Posterior cingulate gyrus (tissue), 11 donors: ENCODE measurements at places on chromosomes 11 and 22.

DNA sequence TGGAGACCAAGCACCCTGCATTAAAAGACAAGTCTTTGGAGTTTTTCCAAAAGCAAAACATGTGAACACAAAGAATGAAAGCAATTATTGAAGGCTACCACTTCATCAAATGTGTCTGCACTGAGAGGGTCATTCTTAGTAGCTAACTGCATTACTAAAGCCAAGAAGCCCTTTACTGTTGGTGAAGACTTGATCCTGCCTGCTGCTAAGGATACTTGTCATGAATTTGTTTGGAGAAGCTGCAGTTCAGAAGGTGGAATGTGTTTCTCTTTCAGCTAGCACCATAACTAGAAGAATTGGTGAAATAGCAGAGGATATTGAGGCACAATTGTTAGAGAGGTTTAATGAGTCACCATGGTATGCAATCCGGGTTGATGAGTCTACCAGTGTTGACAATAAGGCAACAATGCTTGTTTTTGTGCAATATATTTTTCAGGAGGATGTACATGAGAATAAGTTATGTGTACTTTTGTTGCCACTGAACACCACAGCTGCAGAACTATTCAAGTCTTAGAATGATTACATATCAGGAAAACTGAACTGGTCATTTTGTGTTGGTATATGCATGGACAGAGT lies 457.3 kb upstream of the ISX start:
- no peak for DNase-seq

DNA sequence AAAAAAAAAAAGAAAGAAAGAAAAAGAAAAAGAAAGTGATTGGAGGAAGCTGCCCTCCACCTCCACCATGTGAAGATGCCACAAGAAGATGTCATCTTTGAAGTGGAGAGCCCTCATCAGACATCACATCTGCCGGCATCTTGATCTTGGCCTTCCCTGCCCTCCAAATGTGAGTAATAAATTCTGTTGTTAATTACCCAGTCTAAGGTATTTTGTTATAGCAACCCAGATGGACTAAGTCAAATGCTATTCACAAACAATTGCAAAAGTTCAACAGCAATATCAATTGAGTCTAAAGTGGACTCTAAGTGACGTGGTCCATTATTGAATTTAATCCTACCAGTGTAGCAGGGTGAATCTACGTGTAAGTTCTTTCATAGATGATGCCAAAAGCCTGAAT lies 55.9 kb upstream of the NUP160 start:
- no peak for DNase-seq

GRCh38 chr11:121149116-121149515 lies 48.1 kb downstream of the TECTA start:
- no peak for DNase-seq

GRCh38 chr11:66450560-66450959 lies 11.9 kb upstream of the MRPL11 start:
- no peak for DNase-seq

- peak; percentile 70 for DNase-seq
These were observed 30.5 kb downstream of the ARAP1 start for GRCh38 chr11:72721689-72722049.

GRCh38 chr11:112297248-112297866 lies 36.7 kb upstream of the PLET1 start:
- no peak for DNase-seq

DNA sequence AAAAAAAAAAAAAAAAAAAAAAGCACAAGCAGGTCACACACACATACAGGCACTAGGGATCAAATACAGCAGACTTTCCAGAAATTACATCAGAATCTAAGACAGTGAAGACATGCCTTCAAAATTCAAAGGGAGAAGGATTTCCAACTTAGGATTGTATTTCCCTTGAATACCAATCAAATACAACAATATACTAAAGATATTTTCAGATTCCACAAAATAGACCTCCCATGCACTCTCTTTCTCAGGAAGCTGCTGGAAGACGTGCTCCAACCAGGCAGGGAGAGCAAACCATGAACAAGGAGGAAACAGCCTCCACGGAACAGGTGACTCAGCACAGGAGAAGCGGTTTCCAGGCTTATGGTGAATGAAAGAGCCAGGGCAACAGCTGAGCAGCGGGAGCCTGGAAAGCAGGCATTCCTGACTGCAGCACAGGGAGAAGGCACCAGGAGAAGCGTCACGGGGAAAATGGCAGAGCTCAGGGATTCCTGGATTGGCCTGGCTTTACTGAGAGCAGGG lies 32.0 kb downstream of the TMEM184B start:
- DNase-seq, result peak; percentile 60

GRCh38 chr11:42591841-42592240 lies 720.0 kb upstream of the API5 start:
- no peak for DNase-seq

DNA sequence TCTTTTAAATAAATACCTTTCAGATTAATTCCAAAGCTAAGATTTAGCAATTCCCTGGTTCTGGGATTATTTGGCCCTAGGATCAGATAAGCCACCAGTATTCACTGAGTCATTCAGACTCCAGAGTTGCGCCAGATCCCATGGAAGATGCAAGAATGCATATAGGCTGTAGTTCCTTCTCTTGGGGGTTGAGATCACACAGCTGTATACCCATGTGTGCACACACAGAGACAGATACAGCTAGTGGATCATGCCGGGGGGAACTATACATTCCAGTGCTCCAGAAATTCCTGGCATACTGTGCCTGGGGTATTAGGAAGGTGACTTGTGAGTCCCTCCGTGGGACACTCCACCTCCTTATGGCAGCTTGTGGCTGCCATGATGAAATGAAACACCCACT lies 75.4 kb downstream of the ZBTB16 start:
- no peak for DNase-seq

- no peak for DNase-seq
These were observed 136.2 kb downstream of the OSBP2 start for GRCh38 chr22:30830907-30831306.

- no peak for DNase-seq
These were observed 162.5 kb downstream of the SWAP70 start for GRCh38 chr11:9826390-9826789.

- peak; percentile 6 for DNase-seq
These were observed 679 bp downstream of the TUG1 start for GRCh38 chr22:30969532-30970355.

GRCh38 chr22:42661985-42662831 lies 13.0 kb upstream of the CYB5R3 start:
- peak; percentile 58 for DNase-seq

GRCh38 chr11:114709960-114710359 lies 31.6 kb downstream of the NXPE2 start:
- DNase-seq, result no peak

GRCh38 chr11:6362185-6362872 lies 27.9 kb upstream of the SMPD1 start:
- DNase-seq, result no peak

DNA sequence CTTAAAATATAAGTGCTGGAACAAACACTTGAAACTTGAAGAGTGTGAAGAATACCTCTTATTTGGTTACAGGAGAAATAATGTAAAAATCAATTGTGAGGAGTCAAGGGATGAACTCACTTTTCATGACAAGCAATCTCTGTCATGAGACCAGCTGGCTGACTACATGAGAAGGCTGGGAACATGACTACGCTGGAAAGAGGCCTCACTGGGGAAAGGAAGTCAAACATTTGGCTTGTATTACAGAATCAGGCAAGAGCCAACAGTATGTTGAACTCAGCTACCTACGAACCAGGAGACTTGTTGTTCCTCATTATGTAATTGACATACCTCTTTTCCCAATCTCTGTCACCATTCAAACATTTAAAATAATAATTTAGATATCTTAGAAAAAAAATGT lies 14.4 kb downstream of the DCDC1 start:
- no peak for DNase-seq

- DNase-seq, result no peak
These were observed 29.7 kb upstream of the VWA5A start for GRCh38 chr11:124085583-124085982.

- DNase-seq, result peak; percentile 52
These were observed 207.0 kb downstream of the BRD1 start for GRCh38 chr22:49620666-49621065.

GRCh38 chr11:4560467-4560866 lies 15.5 kb downstream of the OR52M1 start:
- no peak for DNase-seq

GRCh38 chr22:31846161-31847115 lies 92.6 kb downstream of the DEPDC5 start:
- peak; percentile 77 for DNase-seq

DNA sequence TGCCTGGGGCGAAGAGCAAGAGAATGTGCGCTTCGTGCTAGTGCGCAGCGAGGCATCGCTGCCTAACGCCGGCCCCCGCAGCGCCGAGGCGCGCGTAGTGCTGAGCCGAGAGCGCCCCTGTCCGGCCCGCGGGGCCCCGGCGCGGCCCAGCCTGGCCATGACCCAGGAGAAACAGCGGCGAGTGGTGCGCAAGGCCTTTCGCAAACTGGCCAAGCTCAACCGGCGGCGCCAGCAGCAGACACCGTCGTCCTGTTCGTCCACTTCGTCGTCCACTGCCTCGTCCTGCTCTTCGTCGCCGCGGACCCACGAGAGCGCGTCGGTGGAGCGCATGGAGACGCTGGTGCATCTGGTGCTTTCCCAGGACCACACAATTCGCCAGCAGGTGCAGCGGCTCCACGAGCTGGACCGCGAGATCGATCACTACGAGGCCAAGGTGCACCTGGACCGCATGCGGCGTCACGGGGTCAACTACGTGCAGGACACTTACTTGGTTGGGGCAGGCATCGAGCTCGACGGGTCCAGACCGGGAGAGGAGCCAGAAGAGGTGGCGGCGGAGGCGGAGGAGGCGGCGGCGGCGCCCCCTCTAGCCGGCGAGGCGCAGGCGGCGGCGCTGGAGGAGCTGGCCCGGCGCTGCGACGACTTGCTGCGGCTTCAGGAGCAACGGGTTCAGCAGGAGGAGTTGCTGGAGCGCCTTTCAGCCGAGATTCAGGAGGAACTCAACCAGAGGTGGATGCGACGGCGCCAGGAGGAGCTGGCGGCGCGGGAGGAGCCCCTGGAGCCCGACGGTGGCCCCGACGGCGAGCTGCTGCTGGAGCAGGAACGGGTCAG lies 1.0 kb downstream of the RASSF10 start:
- no peak for DNase-seq

GRCh38 chr11:133046252-133046651 lies 486.0 kb downstream of the OPCML start:
- DNase-seq, result no peak

DNA sequence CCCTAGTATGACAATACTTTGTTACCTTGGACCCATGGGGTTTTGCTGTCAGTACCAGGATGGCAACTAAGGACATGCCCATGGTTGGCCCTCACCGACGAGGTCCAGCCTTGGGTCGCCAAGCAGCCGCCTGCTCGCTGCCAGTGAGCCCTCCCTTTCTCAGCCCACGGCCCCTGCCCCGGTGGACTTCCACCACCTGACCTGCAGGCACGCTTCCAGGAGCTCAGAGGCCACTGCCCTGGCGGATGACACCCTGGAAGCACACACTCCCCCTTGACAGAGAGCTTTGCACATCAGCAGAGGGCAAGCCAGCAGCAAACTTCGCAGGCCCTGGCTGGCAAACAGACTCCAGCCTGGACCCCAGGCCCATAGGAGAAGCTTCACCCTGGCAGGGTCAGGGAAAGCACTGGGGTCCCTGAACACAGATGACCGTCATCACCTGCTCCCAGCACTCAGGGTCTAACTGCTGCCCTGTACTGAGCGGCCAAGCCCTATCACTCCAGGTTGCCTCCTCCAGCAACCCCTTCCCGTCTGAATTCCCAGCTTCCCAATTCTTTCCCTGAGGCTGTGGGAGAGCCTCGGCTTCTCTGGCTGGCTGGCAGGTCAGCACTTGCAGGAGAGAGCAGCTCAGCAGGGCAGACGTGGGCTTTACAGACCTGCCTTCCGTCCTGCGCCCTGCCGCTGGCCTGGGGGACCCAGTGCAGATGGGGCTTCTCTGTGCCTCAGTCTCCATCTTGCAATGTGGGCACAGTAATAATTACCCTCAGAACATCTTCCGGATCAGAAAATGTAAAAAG lies 2.7 kb upstream of the PPARA start:
- no peak for DNase-seq

DNA sequence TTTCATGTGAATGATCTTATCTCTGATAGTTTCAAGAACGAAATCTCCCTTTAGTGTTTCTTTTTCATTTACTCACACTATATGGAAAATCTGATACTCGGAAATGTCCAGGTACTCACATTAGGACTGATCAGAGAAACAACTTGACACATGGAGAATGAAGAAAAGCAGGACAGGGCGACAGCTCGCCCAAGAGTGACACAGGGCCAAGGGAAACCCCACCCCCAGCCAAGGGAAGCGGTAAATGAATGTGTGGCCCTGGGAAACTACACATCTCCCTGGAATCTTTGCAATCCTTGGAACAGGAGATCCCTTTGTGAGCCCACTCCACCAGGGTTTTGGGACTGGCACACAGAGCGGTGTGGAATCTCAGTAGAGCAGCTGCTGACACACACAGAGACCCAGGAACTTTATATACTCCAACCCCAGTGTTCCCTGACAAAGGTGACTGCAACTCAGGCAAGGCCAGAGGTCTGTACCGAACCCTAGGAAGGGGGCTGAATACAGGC lies 303.7 kb upstream of the ARHGAP42 start:
- no peak for DNase-seq

GRCh38 chr11:119839476-119840133 lies 110.6 kb upstream of the NECTIN1 start:
- DNase-seq, result no peak

DNA sequence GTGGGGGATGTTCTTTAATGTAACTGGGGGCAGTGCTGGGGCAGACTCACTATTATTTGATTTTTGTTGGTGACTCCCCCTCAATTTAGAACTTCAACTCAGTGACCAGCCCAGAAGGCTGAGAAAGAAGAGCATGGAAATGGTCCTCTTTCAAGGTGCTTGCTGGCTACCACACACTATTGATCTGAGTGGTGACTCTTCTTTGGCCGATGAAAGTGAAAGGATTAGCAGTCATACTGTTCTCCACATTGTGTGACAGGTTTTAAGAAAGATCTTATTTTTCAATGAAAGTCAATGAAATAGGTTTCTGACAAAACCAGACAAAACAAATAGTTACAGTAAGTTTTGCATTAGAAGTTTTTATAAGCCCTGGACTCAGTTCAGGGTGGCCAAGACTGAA lies 29.9 kb downstream of the NLRP14 start:
- DNase-seq, result no peak

DNA sequence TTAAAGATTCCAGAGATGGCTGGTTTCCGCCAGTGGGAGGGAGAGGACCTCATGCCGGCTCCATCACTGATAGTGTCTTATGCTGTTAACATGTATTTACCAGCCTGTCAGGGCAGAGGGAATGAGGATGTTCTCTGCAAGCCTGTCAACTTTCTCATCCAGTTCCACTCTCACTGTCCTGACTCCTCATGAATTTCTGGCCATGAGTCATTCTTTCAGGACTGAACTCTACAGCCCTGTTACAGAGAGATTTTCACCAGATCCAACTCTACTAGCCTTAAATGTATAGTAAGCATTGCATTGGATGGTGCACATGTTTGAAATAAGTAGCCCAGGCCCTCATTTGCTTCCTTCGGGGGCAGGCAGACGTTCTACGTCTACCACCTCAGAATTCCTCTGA lies 387.7 kb downstream of the TMEM135 start:
- no peak for DNase-seq

GRCh38 chr11:109819410-109819809 lies 273.8 kb upstream of the ZC3H12C start:
- no peak for DNase-seq

GRCh38 chr11:64572143-64572542 lies 18.9 kb upstream of the SLC22A12 start:
- DNase-seq, result no peak
